Activated naive CD8-positive, alpha-beta T cell treated with anti-CD3 and anti-CD28 coated beads, Interleukin-2, amount 10 ng/mL, durations not matched to agents 7 days and 5 days (primary cell): ENCODE measurements at places on chromosomes 16 and 17. TPM values are rescaled to one million over a fixed set of nuclear protein-coding genes. Genes with fewer than 3 reads are reported as not detected.

DNA sequence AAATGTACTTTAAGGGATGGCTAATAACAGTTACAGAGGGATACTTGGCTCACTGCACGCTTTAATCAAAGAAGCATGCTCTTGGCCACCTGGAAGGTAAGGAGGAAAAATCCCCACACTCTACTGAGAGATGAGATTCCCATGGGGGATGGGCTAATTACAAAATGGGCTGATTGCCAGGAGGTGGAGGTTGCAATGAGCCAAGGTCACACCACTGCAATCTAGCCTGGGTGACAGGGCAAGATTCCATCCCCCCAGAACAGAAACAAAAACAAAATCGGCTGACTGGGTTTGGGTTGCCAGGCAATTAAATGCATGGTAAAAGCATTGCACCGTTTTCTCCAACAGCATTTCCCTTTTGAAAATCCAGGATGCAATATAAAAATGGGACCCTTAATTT lies 18.0 kb downstream of the N4BP1 start:
- H3K27ac ChIP-seq, result peak overlapping the region; percentile 20
- peaks cover 76% of the 10 kb centered on the region for H3K36me3 ChIP-seq
- H3K27me3 ChIP-seq, result no peaks in the 10 kb centered on the region
- DNase-seq, result no peak
- no peak overlapping the region for H3K4me3 ChIP-seq
- H3K4me1 ChIP-seq, result peaks cover 23% of the 10 kb centered on the region

- peaks cover 2% of the 10 kb centered on the region for H3K4me1 ChIP-seq
- no peak overlapping the region for H3K4me3 ChIP-seq
- H3K27ac ChIP-seq, result no peak overlapping the region
- DNase-seq, result no peak
- H3K27me3 ChIP-seq, result no peaks in the 10 kb centered on the region
Observed at GRCh38 chr17:28755486-28755885, 11.7 kb downstream of the TRAF4 start.

GRCh38 chr17:29379084-29379991 lies 10.8 kb upstream of the TAOK1 start:
- no peak overlapping the region for H3K4me3 ChIP-seq
- no peak overlapping the region for H3K27ac ChIP-seq
- DNase-seq, result no peak
- no peaks in the 10 kb centered on the region for H3K27me3 ChIP-seq
- no peaks in the 10 kb centered on the region for H3K4me1 ChIP-seq

- no peak overlapping the region for H3K4me3 ChIP-seq
- peaks cover 18% of the 10 kb centered on the region for H3K27me3 ChIP-seq
- H3K4me1 ChIP-seq, result no peaks in the 10 kb centered on the region
- H3K36me3 ChIP-seq, result no peaks in the 10 kb centered on the region
- DNase-seq, result no peak
Observed at GRCh38 chr17:49928126-49928800, 40.7 kb upstream of the DLX4 start.

GRCh38 chr16:46746821-46747776 lies 1.0 kb downstream of the MYLK3 start:
- H3K36me3 ChIP-seq, result no peaks in the 10 kb centered on the region
- no peak overlapping the region for H3K27ac ChIP-seq
- H3K27me3 ChIP-seq, result peaks cover 4% of the 10 kb centered on the region

DNA sequence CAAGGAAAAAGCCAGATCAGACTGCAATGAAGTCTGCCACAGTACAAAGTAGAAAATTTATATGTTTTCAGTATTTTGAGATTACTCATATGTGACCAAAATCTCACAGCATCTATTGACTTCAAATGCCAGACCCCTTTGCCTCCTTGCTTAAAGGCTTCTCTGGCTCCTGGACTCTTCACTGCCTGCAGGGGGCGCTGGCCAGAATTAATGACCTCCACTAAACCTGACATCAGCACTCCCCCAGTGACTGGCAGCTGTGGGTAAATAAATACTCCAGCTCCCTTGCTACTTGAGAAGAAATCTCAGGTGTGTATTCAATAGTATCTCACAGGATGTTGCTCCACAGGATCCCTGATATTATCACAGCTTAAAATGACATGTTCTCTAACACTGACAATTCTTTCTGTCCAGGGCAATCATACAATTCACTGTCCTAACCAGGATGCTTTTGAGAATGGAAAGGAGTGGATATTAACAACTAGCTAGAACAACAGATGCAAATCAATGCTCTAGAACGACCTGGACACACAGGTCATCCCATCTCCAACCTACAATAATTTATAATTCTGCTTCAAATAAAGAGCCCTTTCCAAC lies 4.0 kb downstream of the BECN1 start:
- peak; percentile 68 for DNase-seq
- H3K27me3 ChIP-seq, result no peaks in the 10 kb centered on the region
- H3K4me3 ChIP-seq, result no peak overlapping the region
- peaks cover 28% of the 10 kb centered on the region for H3K36me3 ChIP-seq
- peaks cover 17% of the 10 kb centered on the region for H3K4me1 ChIP-seq
- no peak overlapping the region for H3K27ac ChIP-seq

- H3K27ac ChIP-seq, result peak overlapping the region; percentile 92
- peaks cover 52% of the 10 kb centered on the region for H3K27me3 ChIP-seq
- H3K4me1 ChIP-seq, result peaks cover 58% of the 10 kb centered on the region
- peak; percentile 64 for DNase-seq
- peaks cover 1% of the 10 kb centered on the region for H3K36me3 ChIP-seq
- H3K4me3 ChIP-seq, result peak overlapping the region; percentile 93
Observed at GRCh38 chr17:42678951-42679491, 2.2 kb upstream of the PLEKHH3 start.

DNA sequence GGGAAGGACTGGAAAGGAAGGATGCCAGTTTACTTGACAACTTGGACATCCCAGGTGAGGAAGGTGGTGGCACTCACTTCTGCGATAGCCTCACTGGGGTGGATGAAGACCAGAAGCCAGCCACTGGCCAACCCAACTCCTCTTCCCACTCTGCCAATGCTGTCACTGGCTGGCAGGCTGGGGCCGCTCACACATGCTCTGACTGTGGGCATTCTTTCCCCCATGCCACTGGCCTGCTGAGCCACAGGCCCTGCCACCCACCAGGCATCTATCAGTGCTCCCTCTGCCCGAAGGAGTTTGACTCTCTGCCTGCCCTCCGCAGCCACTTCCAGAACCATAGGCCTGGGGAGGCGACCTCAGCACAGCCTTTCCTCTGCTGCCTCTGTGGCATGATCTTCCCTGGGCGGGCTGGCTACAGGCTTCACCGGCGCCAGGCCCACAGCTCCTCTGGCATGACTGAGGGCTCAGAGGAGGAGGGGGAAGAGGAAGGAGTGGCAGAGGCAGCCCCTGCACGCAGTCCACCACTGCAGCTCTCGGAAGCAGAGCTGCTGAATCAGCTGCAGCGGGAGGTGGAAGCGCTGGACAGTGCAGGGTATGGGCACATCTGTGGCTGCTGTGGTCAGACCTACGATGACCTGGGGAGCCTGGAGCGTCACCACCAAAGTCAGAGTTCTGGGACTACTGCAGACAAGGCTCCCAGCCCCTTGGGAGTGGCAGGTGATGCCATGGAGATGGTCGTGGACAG lies 4.5 kb downstream of the ZNF646 start:
- H3K27me3 ChIP-seq, result no peaks in the 10 kb centered on the region
- no peak for DNase-seq
- H3K27ac ChIP-seq, result no peak overlapping the region
- peaks cover 19% of the 10 kb centered on the region for H3K36me3 ChIP-seq
- H3K4me1 ChIP-seq, result peaks cover 22% of the 10 kb centered on the region

DNA sequence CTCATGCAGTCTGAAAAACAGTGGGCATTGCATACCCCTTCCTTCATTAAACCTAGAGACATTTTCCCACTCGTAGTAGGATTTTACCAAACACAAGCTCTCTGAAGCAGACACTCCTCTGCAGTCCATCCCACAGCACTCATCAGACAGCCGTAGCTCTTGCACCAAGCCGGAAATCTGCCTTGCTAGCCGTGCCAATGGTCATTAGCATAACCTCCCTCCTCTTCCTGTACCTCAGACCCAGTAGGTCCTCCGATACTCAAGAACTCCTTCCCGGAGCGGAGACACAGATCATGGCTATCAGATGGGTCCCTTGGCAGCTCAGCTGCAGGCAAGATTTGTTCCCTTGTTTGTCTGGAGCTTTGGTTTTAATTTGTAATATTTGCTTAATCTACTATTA lies 483.1 kb upstream of the PSMD7 start:
- H3K4me3 ChIP-seq, result no peak overlapping the region
- no peaks in the 10 kb centered on the region for H3K36me3 ChIP-seq
- H3K27me3 ChIP-seq, result no peaks in the 10 kb centered on the region
- H3K4me1 ChIP-seq, result no peaks in the 10 kb centered on the region
- H3K27ac ChIP-seq, result no peak overlapping the region
- DNase-seq, result no peak

DNA sequence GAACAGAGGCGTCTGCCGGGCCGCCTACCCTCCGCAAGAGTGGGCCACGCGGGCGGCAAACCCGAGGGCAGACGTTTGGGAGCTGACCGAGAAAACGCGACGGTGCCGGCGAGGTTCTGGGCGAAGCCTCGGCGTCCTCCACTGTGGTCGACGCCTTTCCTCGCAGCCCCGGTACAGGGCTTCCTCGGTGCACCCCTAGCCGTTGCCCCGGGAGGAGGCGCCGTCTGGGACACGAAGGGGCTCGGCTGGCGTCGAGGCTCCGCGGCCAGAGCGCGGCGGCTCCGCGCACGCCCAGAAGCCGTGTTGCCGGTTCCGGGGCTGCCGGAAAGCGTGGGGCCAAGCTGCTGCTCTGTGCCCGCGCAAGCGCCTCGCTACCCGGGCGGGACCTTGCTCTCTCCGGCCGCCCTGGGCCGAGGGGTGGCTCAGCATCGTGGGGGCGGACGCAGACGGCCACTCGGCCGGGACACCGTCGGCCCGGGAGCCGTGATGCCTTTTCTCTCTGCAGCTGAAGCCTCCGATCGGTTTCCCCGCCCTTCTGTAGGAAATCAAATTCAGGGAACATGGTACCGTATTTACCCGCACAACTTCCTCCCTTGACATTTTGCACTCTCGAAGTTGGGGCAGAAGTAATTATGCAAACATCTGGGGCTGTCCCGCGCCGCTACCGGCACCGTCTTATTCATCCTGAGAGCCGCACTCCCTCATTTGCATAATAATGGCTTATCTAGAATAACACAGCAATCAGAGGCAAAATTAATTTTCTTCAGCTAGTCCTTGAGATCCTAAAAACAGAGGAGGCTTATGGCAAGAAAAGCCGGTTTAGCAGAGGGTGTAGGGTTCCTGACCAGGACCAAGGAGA lies 7.3 kb upstream of the CBX8 start:
- no peaks in the 10 kb centered on the region for H3K36me3 ChIP-seq
- H3K27me3 ChIP-seq, result peaks cover 80% of the 10 kb centered on the region
- H3K27ac ChIP-seq, result peak overlapping the region; percentile 73
- peaks cover 37% of the 10 kb centered on the region for H3K4me1 ChIP-seq

DNA sequence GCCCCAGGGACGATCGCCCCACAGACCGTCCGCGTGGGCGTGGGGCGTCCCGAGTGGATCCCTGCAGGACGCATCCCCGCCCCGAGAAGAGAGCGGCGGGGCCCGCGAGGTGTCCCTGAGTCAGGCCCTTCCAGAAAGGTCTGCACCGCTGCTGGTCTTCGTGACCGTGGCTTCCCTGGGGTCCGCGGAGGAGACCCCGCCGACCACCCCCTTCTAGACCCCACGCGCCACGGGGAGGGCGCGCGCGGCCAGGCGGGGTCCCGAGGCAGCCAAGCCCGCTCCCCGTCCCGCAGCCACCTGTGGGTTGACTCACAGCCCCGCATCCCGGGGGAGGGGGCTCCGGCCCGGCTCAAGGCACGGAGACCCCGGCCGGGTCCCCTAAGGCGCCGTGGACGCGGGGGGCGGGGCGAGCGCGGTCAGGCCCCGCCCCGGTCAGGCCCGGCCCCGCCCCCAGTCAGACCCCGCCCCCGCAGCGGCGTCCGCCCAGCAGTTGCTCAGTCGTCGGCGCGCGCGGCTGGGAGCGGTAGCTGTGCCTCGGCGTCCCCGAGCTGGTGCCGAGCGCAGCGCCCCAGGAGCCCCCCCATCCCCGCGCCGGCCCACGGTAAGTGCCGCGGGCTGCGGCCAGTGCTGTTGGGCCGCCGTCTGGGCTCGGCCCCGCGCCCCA lies at the start of gene BAIAP3:
TSS of gene BAIAP3 (plus strand) at position 497 of the 664 bp plus-strand sequence. CDS start 4,905 bp downstream, outside the sequence.
- no peak within 1 kb of the TSS for H3K27ac ChIP-seq
- H3K36me3 ChIP-seq, result no peaks in the 10 kb centered on the region
- DNase-seq, result peak; percentile 77
- H3K4me3 ChIP-seq, result no peak within 1 kb of the TSS
- H3K27me3 ChIP-seq, result peaks cover 32% of the 10 kb centered on the region
- H3K4me1 ChIP-seq, result peaks cover 3% of the 10 kb centered on the region

GRCh38 chr16:22216191-22216831 lies 10.2 kb downstream of the EEF2K start:
- H3K27me3 ChIP-seq, result peaks cover 1% of the 10 kb centered on the region
- H3K36me3 ChIP-seq, result peaks cover 26% of the 10 kb centered on the region
- H3K4me3 ChIP-seq, result no peak overlapping the region
- H3K27ac ChIP-seq, result peak overlapping the region; percentile 33
- H3K4me1 ChIP-seq, result peaks cover 14% of the 10 kb centered on the region
- no peak for DNase-seq

DNA sequence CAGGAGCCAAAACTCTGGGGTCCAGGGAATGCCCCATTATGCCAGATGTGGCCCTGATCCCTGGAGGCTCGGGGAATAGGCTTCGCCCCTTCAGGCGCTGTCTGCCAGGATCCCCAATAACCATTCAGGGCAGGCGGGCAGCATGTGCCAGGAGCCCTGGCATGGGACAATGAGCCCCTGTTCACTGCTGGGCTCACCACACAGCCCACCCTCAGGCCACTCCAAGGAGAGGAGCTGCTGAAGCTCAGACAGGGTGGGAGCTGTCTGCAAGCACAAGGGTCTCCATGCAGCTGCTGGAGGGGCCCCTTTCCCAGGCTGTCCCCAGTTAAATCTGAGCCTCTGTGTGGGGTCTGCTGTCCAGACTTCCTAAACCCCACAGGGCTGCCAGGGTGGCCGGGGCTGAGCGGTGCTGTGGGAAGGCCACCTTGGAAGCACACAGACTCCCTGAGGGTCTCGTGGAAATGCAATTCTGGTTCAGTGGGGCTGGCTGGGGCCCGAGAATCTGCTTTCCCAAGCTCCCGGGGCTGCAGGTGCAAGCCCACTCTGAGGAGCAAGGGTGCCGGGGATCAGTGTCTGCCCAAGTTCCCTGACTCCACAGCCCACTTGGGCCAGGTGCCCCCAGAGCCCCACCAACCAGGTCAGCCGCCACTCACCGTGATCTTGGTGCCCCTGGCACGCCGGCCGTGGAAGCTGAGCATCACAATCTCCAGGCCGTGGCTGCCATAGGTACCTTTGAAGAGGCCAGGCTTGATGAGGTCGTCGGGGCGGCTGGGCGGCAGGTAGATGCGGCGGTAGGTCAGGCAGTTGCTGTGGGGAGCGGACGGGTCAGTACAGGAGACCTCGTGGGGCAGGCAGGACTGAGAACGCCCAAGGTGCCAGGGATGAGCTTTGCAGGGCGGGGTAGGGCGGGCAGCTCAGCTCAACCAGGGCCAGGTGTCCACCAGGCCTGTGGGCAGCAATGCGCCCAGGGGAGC lies 17.7 kb upstream of the C16orf95 start:
- no peak overlapping the region for H3K27ac ChIP-seq
- no peaks in the 10 kb centered on the region for H3K27me3 ChIP-seq
- peaks cover 8% of the 10 kb centered on the region for H3K4me1 ChIP-seq
- H3K36me3 ChIP-seq, result peaks cover 14% of the 10 kb centered on the region

GRCh38 chr17:3034578-3034920 lies 28.9 kb downstream of the OR1D5 start:
- H3K36me3 ChIP-seq, result no peaks in the 10 kb centered on the region
- H3K4me3 ChIP-seq, result no peak overlapping the region
- H3K27ac ChIP-seq, result no peak overlapping the region
- no peak for DNase-seq
- H3K27me3 ChIP-seq, result peaks cover 6% of the 10 kb centered on the region
- H3K4me1 ChIP-seq, result no peaks in the 10 kb centered on the region

The HS3ST2 gene
- 0.45 TPM for total RNA-seq

The TCAP gene
- 3.2 TPM for total RNA-seq

The C1QL1 gene
- not detected for total RNA-seq

The C16orf96 gene
- 0.17 TPM for total RNA-seq

The DNAI2 gene
- 1.6 TPM for total RNA-seq

The ARHGAP23 gene
- 0.25 TPM for total RNA-seq

The CMTM2 gene
- total RNA-seq, result 0.45 TPM

The SLC35G6 gene
- not detected for total RNA-seq

The ARHGAP44 gene
- not detected for total RNA-seq

The CLEC3A gene
- not detected for total RNA-seq
